ENCODE measurements at places on chromosomes 5 and 9.

DNA sequence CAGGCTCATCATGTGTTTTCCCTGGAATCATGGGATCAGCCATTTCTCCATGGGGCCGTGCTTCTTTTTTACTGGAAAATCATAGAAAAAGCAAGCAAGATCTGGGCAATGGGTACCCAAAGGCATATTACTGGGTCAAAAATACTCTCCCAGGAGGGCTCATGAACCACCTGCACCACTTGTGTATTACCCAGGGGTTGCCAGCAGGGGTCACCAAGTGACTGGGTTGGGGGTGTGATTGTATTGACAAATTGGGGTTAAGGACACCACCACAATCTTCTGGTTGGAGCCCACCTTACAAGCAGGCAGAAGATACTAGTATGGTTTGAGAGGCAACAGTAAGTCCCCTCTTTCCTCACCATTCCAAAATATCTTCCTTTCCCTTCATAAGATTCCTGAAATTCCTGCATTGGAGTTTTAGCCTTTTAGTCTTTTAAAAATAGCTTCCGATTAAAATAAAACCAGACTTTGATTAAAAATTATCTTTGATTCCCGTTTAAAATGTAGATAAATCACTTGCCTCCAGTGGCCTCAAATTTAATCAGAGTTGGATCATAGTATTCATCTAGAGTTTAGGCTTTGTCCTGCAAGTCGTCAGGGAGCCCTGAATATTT, 603.3 kb downstream of the KIF4B start:
- DNase-seq = peak; percentile 47

DNA sequence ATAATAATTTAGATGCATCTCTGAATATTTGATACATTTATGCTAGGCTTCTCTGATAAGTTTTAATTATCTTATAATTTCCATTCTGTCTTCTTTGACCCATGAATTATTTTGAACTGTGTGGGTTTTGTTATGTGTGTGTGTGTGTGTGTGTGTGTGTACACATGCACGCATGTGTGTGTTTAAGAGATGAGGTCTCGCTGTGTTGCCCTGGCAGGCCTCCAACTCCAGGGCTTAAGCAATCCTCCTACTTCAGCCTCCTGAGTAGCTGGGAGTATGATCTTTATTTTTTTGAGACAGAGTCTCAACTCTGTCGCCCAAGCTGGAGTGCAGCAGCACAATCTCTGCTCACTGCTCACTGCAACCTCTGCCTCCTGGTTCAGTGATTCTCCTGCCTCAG, 75.4 kb downstream of the NDUFAF2 start:
- no peak for DNase-seq

- DNase-seq = no peak
Observed at GRCh38 chr5:118293378-118293777, 695.0 kb downstream of the DTWD2 start.

GRCh38 chr5:17838469-17838868, 204.2 kb downstream of the TAF11L14 start:
- DNase-seq = no peak

DNA sequence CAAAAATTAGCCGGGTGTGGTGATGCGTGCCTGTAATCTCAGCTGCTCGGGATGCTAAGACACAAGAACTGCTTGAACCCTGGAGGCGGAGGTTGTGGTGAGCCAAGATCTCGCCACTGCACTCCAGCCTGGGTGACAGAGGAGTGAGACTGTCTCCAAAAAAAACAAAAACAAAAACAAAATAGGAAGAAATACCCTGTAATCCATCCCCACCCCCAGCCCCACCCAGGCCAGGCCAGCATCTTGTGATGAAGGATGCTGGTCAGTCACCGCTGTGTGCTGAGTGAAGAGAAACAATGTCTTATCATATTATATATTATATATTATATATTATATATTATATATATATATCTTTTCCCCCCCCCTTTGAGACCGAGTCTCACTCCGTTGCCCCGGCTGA, 15.4 kb upstream of the CCIN start:
- no peak for DNase-seq

DNA sequence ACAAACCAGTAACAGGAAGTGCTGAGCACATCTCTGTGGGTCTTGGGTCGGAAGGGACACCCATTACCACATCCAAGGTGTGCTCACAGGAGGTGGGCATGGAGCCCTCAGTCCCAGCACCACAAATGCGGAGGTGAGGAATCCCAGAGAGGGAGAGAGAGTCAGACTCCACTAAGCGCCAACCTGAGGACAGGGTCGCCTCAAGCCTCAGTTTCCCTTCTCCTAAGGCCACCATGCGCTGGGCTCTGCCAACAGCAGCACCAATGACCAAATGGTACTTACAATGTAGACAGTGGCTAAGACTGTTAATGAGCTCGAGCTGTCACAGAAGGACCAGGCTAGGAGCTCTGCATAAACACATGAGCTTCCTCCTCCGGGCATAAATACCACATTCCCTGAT, 43.1 kb downstream of the BICD2 start:
- DNase-seq = no peak

- DNase-seq = no peak
Observed at GRCh38 chr5:15420201-15420600, 79.8 kb upstream of the FBXL7 start.

- DNase-seq = no peak
Observed at GRCh38 chr9:86529496-86530275, 175.5 kb upstream of the TUT7 start.

- DNase-seq = no peak
Observed at GRCh38 chr5:31208043-31208442, 14.6 kb downstream of the CDH6 start.

DNA sequence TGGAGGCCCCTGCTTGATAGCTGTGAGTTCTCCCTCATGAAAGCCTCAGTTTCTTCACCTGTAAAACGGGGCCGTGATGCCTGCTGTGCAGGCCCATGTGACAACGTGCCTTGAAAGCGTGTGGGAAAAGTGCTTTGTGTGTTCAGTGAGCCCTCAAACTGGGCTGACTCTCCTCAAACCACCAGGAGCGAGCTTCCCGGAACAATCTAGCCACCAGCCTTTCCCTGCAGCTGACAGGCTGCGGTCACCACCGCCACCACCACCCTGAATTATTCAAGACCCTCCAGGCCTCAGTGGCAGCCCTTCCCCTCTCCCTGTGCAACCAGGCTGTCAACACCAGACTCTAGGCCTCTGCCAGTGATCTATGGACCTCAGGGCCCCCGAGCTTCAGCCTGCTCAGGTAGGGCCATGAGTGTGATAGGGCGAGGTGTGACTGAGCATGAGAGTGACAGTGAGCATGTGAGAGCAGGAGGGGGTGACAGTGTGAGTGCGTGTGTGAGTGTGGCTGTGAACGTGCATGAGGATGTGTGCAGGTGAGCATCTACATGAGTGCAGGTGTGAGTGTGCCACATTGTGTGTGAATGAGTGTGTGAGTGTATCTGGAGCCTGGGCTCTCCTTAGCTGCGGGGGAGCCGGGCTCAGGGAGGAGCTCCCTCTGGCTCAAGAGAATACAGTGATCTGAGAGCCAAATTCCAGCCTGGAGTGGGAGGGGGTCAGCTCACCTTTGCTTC, 53.3 kb upstream of the PSD2 start:
- no peak for DNase-seq

DNA sequence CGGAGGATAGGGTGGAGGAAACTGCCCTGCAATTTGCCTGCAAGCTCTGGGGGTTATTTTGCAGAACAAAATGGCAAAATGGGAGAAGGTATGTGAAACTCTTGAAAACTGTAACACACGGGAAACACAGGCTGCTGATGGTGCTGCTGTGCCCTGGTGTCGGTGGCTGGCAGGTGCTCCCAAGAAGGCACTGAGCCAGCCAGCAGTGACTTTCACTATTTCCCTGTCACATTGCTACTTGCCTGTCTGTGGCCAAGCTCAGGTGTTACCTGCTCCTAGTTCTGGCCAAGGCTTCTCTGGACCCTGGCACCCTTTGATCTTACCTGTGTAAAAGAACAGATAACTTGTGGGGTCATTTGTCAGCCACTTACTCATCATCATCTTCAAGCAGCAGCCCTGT, 102.2 kb downstream of the CMYA5 start:
- no peak for DNase-seq

DNA sequence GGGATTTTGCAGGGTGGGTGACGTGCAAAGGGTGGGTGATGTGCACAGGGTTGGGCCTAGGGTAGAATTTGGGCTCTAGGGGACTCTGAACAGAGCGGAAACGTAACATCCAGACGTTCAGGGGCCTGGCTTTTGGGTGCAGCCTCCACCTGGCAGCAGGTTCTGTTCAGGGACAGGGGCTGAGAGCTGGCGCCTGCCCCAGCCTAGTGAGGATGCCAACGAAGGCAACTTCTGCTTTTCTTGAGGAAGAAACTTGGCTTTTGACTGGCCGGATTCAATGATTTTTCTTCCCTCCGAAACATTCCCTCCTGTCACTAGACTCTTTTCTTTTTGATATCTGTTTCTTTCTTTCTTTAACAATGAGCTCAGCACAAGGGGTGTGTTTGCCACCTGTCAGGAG, 38.6 kb upstream of the SLC6A19 start:
- DNase-seq = no peak

- DNase-seq = no peak
Observed at GRCh38 chr5:36237751-36238150, 4.0 kb downstream of the NADK2 start.

GRCh38 chr5:57033103-57033502, 81.2 kb upstream of the MIER3 start:
- DNase-seq = no peak

- no peak for DNase-seq
Observed at GRCh38 chr5:56340196-56340980, 107.3 kb upstream of the ANKRD55 start.

GRCh38 chr9:136029556-136029955, 65.5 kb downstream of the NACC2 start:
- no peak for DNase-seq

DNA sequence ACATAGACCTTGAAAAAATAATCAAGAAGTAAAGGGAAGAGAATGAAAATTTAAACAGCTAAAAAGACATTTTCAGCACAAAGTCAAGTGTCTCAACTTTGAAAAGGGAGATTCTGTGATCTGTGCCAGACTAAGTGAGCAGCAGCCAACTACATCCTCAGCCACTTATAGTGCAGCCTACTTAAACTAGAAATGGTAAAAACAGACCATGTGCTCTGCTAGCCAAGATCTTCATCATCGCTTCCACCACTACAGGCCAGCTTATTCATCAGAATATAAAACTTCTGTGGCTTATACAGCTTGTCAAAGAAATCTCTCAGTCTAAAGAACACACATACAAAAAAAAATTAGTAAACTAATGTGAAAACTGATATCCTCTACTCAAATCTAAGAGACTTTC, 63.5 kb downstream of the CEMIP2 start:
- no peak for DNase-seq

DNA sequence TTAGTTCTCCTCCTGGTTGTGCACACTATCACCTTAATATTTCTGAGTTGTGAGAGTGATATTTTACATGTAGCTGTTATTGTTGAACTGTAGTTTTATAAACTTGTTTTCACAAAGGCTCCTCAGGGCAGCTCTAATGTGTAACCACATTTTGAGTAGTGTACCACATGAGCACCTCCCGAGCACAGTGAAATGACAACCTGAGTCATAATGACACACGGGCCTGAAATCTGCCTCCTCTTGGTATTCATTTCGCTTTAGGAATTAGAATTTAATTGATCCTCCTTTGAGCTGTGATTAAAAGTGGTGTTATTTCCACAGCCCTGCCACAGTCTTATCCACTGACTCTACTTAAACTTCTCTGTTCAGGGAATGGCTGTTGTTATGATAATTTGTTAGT, 7.9 kb downstream of the MTRR start:
- DNase-seq = no peak

DNA sequence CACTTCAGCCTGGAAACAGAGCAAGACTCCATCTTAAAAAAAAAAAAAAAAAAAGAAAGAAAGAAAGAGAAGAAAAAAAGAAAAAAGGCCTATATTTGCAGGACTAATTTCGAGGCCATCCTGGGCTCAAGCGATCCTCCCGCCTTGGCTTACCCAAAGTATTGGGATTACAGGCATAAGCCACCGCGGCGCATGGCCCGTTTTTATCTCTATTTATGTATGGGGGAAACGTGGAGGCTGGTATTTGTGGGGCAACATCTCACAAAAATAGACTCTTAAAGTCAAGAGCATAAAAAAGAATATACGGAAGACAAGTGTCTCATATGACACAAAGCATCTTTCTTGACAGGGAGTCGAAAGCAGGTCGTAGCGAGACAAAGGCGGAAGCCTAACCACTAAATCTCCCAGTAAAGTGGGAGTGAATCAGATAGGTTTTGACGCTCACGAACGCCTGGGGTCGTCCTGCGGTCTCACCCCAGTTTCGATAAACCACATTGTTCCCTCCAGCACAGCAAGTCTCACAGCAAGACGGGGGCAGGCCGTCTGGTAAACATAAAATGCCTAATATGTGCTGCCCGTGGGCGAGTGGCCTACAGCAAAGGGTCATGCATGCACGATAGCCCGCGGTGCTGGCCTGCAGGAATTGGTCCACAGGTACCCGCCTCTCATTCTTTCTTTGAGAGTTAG, 1.8 kb upstream of the TRIM41 start:
- no peak for DNase-seq

- no peak for DNase-seq
Observed at GRCh38 chr5:72402959-72403628, 82.9 kb downstream of the PTCD2 start.

GRCh38 chr9:16499892-16500291, 370.6 kb downstream of the BNC2 start:
- DNase-seq = no peak

- DNase-seq = no peak
Observed at GRCh38 chr9:127444921-127445850, 6.0 kb downstream of the RPL12 start.

- DNase-seq = no peak
Observed at GRCh38 chr5:173394701-173395100, 66.5 kb upstream of the STC2 start.

DNA sequence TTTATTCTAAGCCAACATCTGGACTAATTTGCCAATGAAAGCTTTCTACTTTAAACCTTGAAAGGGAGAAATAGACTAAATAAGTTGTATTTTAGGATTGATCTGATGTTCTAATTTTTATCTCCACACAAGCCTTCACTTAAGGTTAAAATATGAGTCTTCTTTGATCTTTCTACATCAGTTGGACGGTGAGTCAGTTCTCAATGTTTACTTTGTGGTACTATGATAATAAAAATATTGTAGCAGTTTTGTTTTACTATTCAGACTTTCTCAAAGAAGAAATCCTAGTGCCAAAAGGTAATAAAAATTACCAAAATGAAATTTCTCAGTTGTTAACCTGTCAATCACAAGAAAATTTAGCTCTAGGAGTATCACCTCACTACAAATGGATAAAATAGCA, 203.5 kb upstream of the RGMB start:
- DNase-seq = no peak

DNA sequence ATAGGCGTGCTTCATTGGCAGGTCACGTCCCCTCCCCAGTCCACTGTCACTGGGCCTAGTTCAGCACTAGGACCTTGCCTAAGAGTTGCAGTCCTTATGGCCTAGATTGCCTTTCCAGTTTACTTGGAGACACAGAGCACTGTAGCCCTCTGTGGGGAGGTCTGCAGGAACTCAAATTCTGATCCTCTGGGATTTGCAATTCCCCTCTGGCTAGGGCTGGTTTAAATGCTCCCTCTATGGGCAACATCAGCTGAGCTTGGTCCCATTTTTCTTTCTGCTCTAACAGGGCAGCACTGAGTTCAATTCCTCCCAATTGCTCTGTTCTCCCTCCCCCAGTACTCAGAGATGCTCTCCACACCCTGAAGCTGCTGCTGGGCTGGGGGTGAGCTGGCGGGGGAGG, 358.2 kb downstream of the HTR1A start:
- DNase-seq = no peak

- no peak for DNase-seq
Observed at GRCh38 chr5:125199968-125200865, 453.8 kb upstream of the ZNF608 start.
